ENCODE measurements at places on chromosomes 3 and 15.

- no peak for DNase-seq
Measured at GRCh38 chr3:136960838-136961836, 3.4 kb downstream of the IL20RB start.

DNA sequence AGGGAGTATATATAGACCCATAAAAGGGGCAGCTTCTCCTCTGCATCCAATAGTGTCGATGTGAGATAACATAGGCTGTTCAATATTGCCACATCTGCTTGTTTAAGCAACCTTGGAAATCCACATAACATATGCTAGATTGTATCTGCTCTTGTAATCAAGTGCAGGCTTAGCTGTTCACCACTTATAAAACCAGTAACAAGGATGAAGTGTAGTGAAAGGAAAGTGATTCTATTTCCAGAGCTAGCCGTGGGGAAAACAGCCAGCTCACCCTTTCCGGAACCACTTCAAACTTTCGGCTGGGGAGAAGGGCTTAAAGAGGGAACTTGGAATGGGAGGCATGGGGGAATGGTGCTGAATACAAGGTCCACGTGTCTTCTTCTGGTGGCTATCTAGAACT lies 204.0 kb downstream of the TAFA4 start:
- DNase-seq: no peak

GRCh38 chr3:52317208-52318000 lies 1.3 kb downstream of the DNAH1 start:
- peak; percentile 49 for DNase-seq

- DNase-seq: no peak
Measured at GRCh38 chr3:34008836-34009809, 210.7 kb downstream of the PDCD6IP start.

- DNase-seq: no peak
Measured at GRCh38 chr3:63390710-63391230, 112.7 kb downstream of the SYNPR start.

DNA sequence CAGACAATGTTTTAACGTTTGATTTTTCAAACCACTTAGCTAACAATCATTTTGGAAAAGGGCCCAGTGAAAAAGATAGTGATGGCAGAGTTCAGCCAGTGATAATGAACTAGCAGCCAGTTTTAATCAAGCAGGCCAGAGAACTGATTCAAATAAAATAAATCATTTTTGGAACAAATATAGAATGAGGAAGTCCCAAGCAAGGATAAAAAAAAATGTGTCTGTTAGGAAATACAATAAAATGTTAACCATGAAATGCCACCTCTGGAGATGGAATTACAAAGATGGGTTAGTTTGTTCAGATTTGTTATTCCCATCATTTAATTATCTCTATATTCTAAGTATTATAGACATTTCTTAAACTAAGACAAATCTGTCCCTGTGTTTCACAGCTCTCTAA lies 1.1 kb downstream of the HERC1 start:
- no peak for DNase-seq

GRCh38 chr3:72301779-72302178 lies 516.8 kb upstream of the PROK2 start:
- DNase-seq: no peak

- DNase-seq: no peak
Measured at GRCh38 chr15:80606511-80607071, 88.5 kb upstream of the ABHD17C start.

DNA sequence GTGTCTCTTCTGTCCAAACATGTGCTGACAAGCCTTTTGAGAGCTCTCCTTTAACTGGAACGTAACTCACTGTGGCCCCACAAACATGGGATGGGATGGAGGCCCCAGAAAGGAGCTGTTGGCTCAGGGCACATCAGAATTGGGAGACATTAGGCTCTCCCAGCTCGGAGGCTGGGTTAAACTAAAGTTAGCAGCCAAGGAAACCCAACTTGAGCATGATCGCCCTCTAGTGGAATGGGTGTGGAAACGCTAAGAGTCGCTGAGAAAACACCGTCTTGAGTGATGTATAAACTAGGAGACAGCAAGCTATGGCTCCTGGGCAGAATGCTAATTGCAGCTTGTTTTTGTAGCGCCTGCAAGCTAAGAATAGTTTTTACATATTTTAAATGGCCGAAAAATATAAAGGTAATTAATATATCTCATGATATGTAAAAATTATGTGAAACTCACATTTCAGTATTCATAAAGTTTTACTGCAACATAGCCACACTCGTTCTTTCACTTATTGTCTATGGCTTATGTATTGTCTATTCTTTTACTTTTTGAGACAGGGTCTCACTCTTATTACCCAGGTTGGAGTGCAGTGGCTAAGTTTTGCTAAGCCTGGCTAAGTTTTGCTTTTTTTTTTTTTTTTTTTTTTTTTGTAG lies 138.8 kb upstream of the HACD2 start:
- DNase-seq: peak; percentile 5

- DNase-seq: no peak
Measured at GRCh38 chr3:110588906-110589305, 482.7 kb upstream of the NECTIN3 start.

DNA sequence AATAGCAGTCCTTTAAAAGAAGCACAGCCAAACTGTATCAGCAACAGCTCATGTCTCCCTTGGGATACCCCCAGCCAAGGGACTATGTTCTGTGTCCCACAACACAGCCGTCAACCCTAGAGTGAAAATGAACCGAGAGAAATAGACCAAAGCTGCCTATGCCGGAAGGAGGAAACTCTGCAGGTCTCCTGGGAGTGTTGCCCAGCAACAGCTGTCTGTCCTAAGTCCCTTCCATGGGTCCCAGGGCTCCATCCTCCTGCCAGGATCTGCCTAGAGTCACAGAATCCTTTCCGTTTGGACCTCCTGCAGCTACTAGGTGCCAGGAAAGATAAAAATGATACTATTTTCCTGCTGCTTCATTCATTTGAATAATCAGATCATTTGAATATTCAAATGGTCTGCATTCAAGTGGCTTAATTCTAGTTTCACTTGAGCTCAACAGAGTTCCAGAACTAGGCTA lies 53.1 kb downstream of the TRANK1 start:
- no peak for DNase-seq

DNA sequence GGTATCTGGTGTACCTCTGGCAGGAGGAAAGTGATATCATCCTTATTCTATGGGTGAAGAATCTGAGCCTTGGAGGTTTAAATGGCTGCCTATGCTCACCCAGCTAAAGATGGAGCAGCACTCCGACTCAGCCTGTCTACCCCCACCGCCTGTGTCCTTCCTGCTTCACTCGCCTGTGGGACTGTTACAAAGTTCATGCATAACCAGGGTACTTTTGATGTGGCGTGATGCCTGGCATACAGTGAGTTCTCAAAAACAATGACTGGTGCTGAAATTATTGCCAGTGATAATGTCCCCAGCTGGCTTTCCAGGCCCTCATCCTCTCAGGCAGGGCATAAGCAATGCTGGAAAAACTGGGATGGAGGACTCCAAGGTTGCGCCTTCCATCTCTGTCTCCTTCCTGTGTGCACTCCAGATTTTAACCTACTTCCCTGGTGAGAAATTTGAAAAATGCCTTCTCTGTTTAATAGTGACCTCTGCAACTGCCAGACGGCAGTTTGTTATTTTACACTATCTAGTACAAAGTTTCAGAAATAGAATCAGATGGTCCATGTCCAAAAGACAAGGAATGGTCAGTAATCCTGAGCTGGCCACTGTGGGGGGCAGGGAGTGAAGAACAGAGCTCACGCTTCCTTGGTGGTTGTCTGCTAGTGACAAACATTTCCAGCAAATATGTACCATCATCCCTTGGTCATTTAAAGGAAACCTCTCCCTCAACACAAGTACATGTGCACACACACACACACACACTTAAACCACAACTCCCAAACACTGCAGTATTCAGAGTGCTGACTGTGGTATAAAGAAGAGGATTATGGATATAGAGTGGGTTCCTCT lies 86.5 kb upstream of the NMNAT3 start:
- DNase-seq: no peak

GRCh38 chr15:84821501-84822021 lies 4.4 kb downstream of the ALPK3 start:
- DNase-seq: no peak

DNA sequence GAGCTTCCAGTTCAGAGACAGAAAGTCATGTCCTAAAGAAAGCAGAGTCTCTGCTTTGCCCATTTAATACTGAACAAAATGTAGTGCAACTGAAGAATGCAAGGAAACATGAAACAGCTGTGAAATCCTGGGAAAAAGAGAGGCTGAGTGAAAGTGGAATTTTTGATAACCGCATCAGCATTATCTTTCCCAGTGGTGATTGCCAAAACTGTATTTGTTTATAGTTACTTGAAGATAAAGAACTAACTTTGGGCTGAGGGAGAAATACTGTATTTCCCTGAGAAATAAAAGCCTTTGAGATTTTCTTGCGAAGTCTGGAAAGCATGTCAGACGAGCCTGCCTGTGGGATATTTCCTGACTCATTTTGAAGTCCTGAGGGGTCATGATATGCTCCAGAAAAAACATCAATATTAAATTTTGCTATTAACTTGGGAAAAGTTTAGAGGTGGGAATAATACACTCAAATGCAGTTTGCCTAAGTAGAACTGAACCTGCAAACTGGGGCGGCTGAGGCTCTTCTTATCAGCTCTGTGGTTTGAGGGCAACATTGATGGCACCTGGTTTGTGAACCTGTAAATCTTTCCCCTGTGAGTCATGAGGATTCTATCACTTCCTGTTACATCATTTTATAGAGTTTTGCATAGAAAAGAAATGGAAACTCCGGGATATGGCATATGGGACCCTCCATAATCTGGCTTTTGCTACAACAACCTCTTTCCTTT lies 855.3 kb downstream of the MCTP2 start:
- DNase-seq: no peak

DNA sequence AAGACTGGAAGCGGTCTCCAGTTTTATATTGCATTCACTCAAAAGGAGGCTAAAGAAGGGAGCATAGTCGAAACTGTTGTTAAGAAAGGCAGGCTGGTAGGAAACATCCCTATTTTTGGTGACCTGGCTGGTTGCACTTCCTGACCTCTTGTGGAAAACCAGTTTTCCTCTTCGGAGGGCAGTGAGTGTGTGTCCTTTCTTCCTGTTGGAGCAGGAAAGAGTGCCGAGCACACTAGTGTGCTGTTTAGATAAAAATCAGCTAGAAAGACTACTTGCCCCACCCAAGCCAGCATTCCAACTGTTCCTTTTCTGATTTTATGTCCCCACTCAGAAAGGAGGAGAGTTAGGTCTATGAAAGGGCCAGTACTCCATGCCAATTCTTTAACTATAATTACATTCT lies 65.1 kb upstream of the CCR4 start:
- DNase-seq: no peak

DNA sequence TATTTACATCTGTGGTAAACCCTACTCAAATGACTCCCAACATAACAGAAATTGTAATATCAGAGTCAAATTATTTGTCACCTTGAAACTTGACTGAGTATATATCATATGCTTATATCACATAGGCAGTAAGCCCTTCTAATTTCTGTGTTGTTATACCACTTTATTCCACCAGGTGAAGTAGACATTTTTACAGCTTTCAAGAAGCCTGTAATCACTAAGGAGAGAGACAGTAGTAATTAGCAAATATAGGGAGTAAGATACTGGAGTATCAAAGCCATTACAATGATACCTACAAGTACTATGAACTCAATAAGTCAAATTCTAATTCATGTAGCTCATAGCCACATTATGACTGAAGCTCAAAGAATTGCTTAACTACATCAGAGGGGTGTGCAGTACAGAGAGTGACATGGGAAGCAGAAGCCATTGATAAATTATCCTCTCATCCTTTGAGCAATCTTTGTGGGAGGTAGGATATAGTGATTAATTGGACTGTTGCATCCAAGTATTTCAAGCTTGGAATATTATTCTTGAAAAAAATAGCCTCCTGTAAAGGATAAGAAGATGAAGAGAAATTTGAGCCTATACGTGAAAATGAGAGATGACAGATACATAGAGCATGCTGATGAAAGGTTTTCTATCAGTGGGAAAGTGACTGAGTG lies 1005.9 kb downstream of the ZPLD1 start:
- DNase-seq: no peak

- no peak for DNase-seq
Measured at GRCh38 chr3:112411425-112411824, 78.5 kb downstream of the CD200 start.

- DNase-seq: no peak
Measured at GRCh38 chr3:42887084-42887483, 11.4 kb upstream of the CYP8B1 start.

DNA sequence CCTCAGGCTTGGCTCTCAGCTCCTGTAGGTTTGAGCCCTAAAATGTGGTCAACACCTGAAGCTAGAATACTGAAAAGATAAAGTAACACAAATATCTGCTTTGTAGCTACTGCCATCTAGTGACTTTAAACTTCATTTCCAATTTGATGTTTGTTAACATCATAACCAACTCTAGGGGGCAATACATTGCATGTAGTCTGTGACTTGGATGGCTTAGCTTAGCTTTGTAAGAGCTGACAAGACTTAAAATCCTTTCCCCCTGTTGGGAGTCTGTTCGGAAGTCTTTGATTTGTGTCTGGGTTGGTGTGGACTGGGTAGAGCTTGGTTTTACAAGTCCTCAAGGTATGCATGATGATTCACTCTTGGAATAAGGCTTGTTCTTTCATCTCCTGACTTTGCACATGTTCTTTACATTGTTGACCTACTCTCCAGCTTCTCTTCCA lies 51.7 kb downstream of the SCN11A start:
- no peak for DNase-seq

GRCh38 chr3:152267831-152268554 lies 736 bp upstream of the MBNL1 start:
- no peak for DNase-seq

- DNase-seq: no peak
Measured at GRCh38 chr3:102002056-102002455, 152.7 kb downstream of the NFKBIZ start.

- no peak for DNase-seq
Measured at GRCh38 chr3:8678751-8679150, 34.2 kb upstream of the SSUH2 start.

DNA sequence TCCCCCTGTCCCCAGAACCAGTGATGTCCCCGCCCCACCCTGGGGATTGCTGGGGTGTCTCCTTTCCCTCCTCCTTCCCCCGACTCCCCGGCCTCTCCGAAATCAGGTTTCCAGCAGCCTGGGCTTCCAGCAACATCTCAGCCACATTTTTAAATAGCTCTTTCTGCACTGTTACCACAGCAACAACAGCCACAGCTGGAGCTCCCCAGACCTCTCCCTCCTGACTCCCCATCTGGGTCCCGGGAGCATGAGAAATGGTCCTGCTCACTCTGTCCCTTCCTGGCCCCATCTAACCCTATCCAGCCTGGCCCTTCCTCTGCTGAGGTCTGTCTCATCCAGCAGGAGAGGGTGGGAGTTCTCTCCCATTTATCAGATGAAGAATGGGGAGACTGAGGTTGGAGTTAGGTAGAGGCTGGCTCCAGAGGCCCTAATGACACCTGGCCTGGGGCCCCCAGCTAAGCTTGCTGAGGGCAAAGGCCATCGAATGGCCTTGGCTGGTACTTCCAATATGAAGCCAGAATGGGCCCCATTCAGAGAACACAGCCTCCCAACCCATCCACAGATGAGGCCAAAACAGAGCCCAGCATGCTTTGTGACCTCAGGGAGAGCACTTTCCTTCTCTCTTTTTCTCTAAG lies 1.5 kb downstream of the CAMK1 start:
- DNase-seq: no peak

- DNase-seq: no peak
Measured at GRCh38 chr3:168424059-168424734, 328.5 kb upstream of the GOLIM4 start.

- no peak for DNase-seq
Measured at GRCh38 chr15:35697549-35698299, 151.8 kb upstream of the DPH6 start.

- DNase-seq: no peak
Measured at GRCh38 chr3:46660543-46661523, 32.6 kb downstream of the ALS2CL start.
